ENCODE measurements at places on chromosomes 16 and 17.

- no peak for DNase-seq
Observed at GRCh38 chr16:638034-638543, 2.0 kb upstream of the METTL26 start.

DNA sequence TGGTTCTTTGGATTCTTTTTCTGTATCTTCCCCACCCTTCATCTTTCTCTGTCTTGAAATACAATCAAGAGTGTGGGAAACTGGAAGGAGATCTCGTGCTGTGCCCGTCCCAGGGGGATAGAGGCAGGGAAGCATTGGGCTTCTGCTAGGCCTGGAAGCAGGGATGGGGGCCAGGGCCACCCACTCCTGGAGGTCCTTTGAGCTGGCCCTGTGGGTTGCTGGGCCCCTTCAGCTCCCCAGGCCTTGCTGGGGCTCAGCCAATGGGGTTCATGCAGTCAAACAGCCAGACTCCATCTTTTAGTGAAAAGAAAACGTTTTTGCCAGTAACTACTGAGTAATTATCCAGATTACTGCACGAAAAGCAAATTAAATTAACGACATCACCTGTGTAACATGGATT, 67.8 kb downstream of the CCDC182 start:
- no peak for DNase-seq

DNA sequence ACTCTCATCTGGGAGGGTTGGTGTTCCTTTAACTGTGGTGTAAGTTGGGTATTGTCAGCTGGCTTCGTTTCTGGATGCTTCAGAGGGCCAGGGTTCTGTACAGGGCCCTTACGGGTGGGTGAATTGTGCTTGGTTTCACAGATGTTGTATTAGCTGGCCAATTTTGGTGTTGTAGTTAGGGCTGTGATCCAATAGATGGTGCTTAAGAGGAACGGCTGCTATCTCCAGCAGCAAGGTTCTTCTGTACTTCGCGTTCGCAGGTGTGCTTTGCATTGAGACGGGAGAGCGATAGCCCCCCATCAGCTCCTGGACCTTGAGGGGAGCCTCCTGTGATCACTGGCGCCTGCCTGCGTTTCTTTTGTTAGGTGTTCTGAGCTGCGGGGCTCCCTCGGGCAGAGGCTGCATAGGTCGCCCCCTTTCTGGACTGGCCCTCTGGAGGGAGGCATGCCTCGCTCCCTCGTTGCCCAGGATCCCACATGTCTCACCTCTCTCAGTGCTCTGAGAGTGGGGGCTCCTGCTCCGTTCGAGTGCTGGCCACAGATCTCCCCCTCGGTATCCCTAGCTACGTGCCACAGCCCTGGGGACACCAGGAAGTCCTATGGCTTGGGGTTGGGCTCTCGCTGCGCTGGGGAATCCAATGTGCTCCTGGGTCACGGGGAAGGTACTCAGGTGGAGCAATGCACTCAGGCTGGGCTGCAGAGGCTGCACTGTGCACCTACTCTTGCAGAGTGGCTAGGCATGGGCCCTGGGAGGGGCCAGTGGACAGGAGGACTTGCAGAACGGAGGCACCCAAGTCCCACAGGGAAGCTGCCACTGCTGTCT, 837 bp upstream of the PRDM7 start:
- DNase-seq = no peak

GRCh38 chr17:67171560-67171959, 73.4 kb downstream of the HELZ start:
- no peak for DNase-seq

GRCh38 chr16:17590711-17591654, 120.2 kb upstream of the XYLT1 start:
- no peak for DNase-seq

GRCh38 chr17:48006936-48007709, 30.5 kb downstream of the COPZ2 start:
- DNase-seq = no peak

- DNase-seq = no peak
Observed at GRCh38 chr16:84462296-84463210, 41.9 kb downstream of the MEAK7 start.

DNA sequence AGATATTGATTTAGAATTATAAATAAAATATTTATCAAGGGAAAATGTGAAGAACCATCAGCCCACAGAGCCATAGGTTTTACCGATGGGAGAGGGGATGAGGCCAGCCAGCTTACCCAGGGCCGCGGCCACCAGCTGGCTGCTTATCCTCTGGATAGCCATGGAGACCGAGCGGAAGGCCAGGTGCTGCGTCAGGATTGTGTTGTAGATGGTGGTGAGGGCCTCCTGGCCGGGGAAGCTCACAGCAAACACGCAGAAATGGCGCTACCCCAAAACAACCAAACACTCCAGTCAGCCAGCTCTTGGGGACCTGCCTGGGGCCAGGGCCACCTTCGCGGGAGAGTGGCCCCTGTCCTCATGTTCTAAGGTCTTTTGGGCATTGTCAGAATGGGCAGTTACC, 97.8 kb downstream of the DNAH17 start:
- no peak for DNase-seq

GRCh38 chr16:915546-915945, 55.2 kb downstream of the LMF1 start:
- DNase-seq = no peak

GRCh38 chr16:47033176-47033575, 59.7 kb upstream of the DNAJA2 start:
- DNase-seq = no peak

- DNase-seq = no peak
Observed at GRCh38 chr16:12805066-12805465, 1.4 kb upstream of the CPPED1 start.

DNA sequence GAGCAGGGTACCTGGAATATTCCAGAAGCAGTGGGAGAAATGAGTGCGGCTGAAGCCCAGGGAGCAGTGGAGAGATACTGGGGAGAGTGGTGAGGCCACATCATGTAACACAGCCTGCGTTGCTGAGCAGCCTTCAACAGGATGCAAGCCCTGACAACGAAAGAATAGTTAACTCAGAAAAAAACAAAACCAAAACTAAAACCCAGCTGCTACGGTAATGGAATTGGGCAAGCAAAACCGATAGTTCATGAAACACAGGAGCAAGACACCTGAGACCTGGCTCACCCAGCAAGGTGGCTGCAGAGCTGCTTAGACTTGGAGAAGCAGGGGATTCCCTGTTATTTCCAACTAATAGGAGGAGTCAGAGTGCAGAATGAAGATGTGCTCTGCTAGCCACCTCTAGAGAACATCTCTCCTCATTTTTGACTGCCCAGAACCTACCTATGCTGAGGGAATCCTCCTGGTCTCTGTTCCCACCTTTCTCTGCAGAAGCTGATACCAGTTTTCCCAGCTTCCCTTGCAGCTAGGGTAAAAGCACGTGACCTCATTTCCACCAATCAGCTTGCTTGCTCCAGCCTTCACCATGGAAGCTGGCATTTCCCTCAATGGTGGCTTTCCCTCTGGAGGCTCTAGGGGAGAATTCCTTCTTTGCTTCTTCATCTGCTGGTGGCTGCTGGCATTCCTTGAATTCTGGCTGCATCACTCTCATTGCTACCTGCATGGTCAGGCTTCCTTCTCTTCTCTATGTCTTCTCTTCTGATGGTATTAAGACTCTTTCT, 59.4 kb upstream of the XYLT1 start:
- DNase-seq = no peak

DNA sequence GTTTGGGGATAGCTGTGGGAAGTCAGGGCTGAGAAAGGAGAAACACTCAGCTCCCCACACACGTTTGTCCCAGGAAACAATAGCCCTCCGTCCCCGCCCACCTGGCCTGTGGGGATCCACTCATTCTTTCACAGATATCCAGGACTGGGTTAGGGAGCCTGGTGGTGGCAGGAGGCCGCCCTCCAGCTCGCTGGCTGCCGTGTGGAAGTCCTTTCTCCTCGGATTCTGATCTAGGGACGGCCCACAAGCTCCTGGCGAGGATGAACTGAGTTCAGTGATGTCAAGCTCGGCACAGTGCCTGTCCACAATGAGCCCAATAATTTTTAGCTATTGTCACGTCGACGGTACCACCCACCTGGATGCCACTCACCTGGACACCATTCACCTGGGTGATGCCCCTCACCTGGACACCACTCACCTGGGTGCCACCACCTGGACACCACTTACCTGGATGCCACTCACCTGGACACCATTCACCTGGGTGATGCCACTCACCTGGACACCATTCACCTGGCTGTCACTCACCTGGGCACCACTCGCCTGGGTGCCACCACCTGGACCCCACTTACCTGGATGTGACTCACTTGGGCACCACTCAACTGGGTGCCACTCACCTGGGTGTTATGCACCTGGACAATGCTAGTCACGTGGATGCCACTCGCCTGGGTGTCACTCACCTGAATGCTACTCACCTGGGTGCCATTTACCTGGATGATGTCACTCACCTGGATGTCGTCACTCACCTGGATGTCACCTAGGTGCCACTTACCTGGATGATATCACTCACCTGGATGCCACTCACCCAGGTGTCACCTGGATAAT, 172.5 kb upstream of the FOXF1 start:
- no peak for DNase-seq

DNA sequence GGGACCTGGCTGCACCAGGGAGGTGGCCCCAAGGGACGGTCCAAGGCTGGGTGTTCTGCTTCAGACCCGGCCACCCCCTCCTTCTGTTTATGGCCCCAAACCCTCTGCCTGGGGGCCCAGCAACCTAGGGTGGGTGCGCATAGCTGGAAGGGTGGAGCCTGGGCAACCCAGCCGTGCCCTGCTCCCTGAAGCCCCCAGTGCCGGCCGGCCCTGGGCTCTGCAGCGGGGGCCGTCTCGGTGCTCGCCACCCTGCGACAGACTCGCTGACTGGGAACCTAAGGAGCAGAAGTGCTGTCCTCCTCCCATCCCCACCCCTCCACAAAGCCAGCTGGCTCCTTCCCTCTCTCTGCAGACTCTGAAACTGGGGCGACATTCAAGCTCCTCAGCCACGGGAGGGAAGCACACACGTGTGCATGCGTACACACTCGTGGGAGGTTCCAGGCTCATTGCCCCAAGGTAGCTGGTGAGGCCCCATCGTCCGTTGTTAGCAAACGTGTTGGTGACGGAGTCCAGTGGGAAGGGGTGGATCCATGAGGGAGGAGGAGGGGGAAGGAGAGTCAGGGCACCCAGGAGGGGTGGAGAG, 43.4 kb downstream of the ENGASE start:
- DNase-seq = no peak

DNA sequence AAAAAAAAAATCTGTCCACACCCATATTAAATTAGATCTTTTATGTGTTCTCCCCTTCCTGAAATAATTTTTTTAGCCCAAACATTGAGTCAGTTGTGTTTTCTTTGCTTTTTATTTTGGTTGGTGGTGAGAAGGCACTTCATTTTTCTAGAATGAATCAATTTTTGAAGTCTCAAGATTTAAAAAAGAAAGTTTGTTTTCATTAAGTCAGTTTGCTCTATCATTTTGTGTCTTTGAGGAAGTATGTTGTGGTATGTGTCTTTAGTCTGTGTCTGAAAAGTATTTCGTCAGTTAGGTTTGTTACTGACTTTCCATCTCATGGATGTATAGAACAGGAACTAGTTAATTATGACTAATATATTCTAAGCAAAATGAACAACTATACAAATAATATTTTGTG, 3.8 kb downstream of the IGF2BP1 start:
- no peak for DNase-seq

- no peak for DNase-seq
Observed at GRCh38 chr17:17060930-17061329, 18.7 kb downstream of the MPRIP start.

DNA sequence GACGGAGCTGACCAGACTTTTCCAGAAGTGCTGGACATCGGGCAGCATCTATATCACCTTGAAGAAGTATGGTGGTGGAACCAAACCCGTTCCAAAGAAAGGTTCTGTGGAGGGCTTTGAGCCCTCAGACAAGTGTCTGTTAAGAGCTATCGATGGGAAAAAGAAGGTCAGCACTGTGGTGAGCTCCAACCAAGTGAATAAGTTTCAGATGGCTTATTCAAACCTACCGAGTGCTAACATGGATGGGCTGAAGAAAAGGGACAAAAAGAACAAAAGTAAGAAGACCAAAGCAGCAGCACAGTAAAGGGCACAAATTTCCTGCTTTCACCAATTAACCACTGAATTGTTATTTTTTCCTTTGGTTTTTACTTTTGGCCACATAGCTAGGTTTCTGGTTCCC, 6.9 kb downstream of the KAT7 start:
- no peak for DNase-seq

DNA sequence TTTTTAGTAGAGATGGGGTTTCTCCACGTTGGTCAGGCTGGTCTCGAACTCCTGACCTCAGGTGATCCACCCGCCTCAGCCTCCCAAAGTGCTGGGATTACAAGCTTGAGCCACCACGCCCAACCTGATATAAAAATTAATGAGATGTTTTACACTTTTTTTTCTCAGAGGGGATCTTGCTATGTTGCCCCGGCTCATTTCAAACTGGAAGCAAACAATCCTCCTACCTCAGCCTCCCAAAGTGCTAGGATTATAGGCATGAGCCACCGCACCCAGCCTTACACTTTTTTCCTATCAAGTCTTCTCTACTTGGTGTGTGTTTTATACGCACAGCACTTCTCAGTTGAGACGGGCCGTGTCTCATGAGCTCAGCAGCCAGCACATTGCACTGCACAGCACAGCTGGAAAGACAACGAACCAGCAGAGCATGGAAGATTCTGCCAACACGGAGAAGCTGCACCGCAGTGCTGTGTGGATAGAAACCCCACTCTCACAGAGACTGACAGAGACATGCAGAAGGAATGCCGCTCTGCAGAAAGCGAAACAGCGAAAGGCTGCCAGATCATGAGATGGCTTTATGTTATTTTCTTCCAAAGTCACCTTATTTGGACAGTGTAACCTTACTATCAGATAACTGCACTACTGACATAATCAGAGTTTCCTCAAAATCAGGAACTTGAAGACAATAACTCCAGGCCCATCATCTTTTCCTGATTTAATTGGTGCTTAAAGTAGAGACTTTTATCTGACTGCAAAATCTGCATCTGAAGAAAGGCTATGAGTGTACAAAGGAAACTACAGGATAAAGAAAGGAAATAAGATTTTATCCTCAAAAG, 6.5 kb upstream of the QRICH2 start:
- DNase-seq = peak; percentile 57

DNA sequence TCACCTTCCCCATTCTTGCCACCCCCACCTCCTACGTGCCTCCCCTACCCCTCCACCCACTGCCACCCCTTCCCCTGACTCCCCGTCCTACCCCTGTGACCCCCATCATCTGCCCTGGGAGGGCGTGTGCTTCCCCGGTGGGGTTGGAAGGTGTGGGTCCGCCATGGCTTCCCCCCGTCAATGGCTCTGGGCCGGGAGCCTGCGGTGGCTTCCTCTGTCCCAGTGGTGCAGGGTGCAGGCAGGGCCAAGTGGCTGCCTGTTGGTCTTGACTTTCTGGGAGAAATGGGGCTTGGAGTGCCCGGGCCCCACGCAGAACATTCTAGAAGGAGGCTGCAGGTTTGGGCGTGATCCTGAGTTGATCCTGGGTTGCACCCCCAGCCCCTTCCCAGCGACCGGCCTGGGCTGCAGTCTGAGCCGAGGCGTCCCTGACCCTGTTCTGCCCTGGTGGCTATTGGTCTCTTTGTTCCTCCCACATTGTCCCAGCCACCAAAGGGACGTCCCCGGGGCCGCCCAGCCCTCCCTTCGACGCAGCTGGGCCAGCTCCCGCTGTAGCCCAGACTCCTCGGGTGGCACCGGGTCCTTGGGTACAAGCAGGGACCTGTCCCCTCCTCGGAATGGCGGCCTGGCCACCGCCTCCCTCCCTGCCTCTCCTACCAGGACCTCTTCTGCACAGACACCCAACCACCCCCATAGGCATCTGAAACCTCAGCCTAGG, 25.7 kb downstream of the GSE1 start:
- DNase-seq = no peak

Measured in AG08396 (cell line).